ENCODE measurements at places on chromosomes 5 and 9. TPM values are rescaled to one million over a fixed set of nuclear protein-coding genes. Genes with fewer than 3 reads are reported as not detected.

PDCD1LG2 gene
- total RNA-seq, result 0.13 TPM

PCDHGB7 gene
- total RNA-seq, result not detected

FIBCD1 gene
- 17.2 TPM for total RNA-seq

PCDH1 gene
- total RNA-seq, result 6.0 TPM

OTULIN gene
- total RNA-seq, result 18.0 TPM

AJM1 gene
- 4.7 TPM for total RNA-seq

C9 gene
- not detected for total RNA-seq

EIF4E1B gene
- total RNA-seq, result not detected

APBA1 gene
- 0.13 TPM for total RNA-seq

C9orf153 gene
- total RNA-seq, result 0.65 TPM

MARCOL gene
- not detected for total RNA-seq

CRB2 gene
- total RNA-seq, result 0.18 TPM

AQP3 gene
- total RNA-seq, result 16.7 TPM

MAMDC2 gene
- 0.23 TPM for total RNA-seq

CEL gene
- total RNA-seq, result 0.58 TPM

PLAC8L1 gene
- total RNA-seq, result 0.26 TPM

SLCO4C1 gene
- total RNA-seq, result not detected

EQTN gene
- total RNA-seq, result not detected

IL9 gene
- total RNA-seq, result not detected

IFNE gene
- 1.7 TPM for total RNA-seq

LTC4S gene
- 0.32 TPM for total RNA-seq

Data from A549 treated with GW870086 at 1 μM for 4 hours (cell line).